ENCODE measurements at places on chromosomes 5 and 9.

DNA sequence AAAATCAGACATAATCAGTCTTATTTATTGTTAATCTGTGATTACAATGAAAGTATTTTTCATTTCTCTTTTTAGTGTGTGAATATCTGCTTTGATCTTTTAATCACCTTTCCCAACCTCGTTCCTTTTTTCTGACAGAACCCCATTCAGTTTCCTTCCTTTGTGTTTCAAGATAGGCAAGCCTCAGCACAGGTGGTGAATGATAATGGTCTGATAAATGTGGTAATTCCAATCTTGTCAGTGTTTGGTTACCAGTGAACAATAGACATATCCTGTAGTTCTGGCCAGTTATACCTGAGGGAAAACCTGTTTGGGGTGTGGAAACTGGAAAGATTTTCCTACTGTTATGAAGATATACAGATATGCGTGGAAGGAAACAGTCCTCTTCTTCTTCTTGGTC is 13.5 kb downstream of the STX17 start:
- DNase-seq = no peak

DNA sequence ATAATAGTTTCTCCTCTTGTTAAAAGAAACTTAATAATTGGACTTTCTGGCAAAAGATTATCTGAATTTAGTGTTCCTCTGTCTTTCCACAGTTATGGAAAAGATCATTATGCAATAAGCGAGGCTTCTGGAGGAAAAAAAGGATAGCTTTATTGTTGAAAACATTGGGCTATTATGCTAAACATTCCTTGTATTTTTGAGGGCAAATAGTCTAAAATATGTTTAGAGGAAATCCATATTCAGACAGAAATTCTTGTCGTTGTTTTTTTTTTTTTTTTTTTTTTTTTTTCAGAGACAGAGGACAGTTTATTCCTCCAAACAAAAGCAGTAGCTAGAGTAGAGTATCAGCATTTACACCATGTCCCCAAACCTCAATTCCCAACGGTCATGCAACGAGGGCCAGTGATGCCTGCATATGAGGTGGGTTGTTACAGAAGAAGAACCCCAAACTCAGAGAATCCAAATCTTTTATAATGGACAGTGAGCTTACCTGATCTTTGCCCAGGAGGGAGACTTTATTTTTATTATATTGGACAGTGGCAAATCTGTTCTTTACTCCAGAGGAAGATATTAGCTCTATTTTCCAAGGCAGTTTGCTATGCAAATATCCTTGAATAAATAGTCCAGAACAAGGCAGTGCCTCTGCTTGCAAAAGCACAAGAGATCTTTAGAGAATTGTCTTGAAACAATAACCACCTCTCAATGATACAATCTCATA is 48.4 kb upstream of the CDK5RAP2 start:
- DNase-seq = no peak

DNA sequence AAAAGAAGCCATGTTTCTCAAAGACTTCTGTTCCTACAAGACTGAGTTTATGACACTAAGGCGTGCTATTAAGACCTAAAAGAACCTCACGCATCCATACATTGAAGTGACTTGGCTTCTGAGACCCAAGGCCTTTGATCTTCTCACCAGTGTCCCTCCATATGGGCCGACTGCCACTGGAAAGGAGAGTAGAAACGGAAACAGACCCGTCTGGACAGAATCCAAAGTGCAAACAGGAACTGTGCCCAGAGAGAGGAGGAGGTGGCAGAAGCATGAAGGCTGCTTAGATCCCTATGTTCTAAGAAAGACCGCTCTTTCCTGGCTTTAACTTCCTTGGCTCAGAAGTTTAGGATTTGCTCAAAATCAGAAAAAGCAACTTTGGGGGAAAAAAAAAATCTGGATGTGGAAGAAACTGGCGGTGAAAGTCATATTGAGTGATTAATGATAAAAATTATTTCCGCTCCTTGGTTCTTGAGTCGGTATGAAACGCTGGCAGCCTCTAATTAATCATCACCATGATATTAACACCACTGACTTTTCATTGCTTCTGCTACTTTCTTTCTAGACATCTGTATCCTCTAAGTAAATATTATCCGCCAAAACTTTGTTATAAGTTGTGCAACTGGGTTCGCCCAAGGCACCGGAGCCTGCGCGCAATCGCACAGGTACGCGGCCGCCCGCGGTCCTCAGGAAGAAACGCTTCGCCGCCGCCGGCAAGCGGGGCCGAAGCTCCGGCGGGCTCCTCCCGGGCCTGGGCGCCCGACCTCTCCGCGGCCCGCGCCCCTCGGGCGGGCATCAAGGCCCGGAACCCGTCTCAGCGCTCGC is 726 bp downstream of the DAP start:
- peak; percentile 6 for DNase-seq

GRCh38 chr5:122063836-122064235 is 14.2 kb downstream of the LOX start:
- DNase-seq = no peak

- DNase-seq = no peak
These were observed 67.9 kb downstream of the ALDH7A1 start for GRCh38 chr5:126527158-126527557.

DNA sequence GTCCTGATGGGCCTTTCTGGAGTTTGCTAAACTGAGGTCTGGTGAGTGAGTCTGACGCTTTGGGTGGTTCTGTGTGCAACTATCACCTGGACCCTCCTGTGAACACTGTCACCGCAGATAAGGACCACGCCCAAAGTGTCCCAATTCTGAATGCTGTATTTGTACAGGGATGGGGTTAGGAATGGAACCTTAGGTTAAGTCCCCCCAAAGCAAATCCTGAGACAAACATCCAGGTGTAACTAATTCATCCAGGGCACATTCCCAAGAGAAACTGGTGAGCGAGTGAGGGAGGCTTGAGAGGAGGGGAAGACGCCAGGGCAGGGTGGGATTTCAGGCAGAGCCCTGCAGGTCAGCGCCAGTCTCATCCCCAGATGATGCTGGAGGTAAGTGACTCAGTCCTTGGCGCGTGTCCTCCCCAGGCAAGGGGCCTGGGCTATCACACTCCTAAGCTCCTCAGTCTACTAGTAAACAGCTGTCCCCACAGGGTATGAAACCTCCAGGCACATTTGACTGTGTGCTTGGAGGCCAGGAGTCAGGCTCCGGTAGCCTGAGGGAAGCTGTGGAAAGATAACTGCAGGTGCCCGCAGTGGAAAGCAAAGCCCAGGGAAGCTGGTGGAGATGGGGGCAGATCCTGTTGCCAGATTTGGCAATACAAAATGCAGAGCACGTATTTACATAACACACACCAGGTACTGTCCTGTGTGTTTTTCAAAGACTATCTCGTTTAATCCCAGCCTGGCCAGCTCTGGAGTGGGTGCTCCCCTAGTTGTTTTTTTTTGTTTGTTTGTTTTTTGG is 66.7 kb downstream of the IL6ST start:
- DNase-seq = no peak

DNA sequence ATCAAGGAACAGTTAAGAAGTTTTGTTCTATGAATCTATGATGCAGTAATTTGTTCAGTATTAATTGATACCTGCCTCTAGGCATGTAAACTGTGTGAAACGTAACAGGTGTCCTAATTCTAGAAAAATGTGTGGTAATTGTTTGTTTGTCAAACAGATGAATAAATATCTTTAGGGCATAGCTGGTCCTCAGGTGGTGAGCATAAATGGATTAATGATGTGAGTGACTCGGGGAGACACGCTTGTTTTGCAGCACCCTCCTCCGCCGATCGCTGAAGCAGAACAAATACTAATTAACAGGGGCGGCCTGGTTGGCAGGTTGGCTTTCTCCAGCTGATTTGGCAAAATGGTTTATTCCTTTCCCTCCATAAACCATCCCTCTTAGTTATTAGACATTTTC is 88.8 kb downstream of the TLE4 start:
- DNase-seq = no peak

DNA sequence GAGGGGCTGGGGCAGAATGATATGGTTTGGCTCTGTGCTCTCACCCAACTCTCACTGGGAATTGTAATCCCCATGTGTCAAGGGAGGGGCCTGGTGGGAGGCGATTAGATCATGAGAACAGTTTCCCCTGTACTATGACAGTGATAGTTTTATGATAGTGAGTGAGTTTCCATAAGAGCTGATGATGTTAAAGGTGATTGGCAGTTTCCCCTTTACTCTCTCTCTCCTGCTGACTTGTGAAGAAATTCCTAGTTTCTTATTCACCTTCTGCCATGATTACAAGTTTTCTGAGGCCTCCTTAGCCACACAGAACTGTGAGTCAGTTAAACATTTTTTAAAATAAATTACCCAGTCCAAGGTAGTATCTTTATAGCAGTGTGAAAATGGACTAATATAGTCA is 120.4 kb upstream of the CDH9 start:
- no peak for DNase-seq

GRCh38 chr5:159412284-159413046 is 82.2 kb upstream of the IL12B start:
- DNase-seq = peak; percentile 17

- no peak for DNase-seq
These were observed 603.9 kb downstream of the CDH12 start for GRCh38 chr5:22249209-22249729.

GRCh38 chr5:37709020-37709419 is 130.8 kb downstream of the GDNF start:
- no peak for DNase-seq

Measured in stimulated activated CD4-positive, alpha-beta T cell treated with anti-CD3 and anti-CD28 coated beads, Interleukin-1b, Interleukin-23, amount 100 ng/mL, for 1 hour (primary cell).